ENCODE measurements at places on chromosomes 5 and 9.

- no peak for DNase-seq
These were observed 55.2 kb upstream of the TMEM252 start for GRCh38 chr9:68595868-68596267.

- no peak for DNase-seq
These were observed 2.5 kb downstream of the FAM163B start for GRCh38 chr9:133606708-133607025.

DNA sequence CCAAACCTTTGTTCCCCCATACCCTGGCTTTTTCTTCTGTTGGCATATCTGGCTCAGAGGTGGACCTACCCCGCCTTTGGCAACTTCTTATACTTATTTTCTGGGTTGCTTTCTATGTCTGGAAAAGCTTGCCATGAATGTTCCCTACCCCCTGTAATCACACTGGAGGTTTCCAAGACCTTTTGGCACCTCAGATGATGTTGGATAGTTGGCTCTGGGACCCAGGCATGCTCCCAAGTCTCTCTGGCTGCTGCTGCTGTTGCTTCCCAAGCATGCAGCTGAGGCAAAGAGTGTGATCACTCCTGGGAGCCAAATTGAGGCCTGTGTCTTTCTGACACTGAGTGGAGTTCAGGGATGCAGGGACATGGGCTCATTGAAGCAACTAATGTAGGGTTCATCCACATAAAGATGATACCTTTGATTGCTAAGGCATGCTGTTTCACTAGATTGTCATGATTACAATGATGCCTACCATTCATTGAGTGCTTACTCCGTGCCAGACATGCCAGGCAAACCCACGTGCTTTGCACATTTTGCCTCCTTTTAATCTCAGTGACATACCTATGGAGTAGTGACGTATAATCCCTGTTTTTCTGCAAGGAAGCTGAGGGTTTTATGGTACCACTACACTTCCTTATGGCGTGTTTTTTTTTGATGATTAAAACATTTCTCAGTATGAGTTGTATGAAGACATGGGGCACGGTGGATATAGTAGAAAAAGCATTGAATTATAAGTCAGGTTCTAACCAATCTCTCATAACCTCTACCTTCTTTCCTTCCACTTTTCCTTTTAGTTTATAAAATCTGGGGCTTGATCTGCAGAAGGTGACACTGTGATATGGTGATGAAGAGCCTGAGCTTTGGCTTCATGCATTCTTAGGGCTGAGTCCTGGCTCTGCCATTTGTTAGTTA lies 73.1 kb downstream of the ARHGAP26 start:
- DNase-seq = no peak

DNA sequence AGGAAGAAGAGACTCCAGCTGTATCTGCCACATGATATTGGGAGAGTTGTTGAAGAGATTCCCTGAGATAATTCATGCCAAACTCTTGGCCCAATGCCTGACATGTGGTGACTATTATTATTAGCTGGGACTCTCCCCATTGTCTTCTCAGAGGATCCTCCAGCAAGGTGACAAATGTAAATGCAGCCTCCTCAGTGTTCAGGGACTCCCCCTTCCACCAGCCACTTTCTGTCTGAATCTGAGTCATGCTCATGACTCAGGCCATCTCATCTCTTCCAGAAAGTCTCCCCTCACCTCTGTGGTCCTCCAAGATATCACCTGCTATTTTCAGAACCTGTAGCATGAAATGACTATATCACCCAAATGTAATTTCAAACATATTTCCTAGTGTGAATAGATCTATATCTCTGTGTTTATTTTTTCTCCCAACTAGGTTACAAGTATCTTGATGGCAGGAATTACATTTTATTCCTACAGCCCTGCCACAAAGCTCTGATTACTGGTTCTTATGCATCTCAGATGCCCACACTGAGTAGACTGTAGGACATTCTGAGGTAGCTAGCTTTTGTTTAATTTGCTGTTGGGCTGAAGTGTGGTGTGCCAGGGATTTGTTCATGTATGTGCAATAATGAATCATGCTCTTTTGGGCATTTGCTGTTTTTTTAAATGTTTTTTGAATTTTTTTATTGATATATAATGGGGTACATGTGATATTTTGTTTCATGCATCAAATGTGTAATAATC lies 126.6 kb upstream of the IL12B start:
- DNase-seq = peak; percentile 38

- no peak for DNase-seq
These were observed 28.2 kb downstream of the AQP7 start for GRCh38 chr9:33374190-33374589.

DNA sequence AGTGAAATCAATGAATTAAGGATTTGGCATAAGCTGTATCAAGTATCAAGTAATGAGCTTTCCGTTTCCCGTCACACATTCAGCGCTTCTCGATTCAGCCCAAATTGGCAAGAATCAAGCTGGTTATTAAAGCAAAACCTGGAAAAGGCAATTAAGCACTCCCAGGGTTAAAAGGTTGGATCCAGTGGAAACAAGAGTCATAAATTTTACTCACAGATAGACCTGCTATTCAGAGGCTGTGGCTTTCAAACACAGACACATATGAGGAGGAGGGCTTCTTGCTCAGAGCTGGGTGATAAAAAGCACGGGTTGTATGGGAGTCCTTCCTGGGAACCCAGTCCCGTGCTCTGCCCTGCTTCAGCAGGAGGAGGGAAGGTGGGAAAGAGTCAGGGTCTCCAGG lies 112.3 kb upstream of the CXCL14 start:
- no peak for DNase-seq

DNA sequence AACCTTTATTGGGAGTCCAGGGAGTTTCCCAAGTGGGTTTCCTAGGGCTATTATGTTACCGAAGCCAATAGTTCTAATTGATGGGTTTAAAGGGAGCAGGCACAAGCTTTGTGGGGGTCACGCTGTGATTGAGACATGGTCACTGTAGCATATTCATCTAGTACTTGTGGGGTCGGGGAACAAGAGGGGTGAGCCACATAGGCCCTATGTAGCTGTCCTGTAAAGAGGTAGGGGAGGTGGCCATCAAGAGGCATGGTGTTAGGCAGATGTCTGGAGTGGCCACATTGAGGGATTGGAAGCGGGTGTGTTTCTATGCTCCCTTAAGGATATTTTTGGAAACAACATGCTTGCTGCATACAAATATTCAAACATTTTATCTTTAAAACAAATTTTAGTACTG lies 50.1 kb downstream of the EXOSC2 start:
- no peak for DNase-seq

DNA sequence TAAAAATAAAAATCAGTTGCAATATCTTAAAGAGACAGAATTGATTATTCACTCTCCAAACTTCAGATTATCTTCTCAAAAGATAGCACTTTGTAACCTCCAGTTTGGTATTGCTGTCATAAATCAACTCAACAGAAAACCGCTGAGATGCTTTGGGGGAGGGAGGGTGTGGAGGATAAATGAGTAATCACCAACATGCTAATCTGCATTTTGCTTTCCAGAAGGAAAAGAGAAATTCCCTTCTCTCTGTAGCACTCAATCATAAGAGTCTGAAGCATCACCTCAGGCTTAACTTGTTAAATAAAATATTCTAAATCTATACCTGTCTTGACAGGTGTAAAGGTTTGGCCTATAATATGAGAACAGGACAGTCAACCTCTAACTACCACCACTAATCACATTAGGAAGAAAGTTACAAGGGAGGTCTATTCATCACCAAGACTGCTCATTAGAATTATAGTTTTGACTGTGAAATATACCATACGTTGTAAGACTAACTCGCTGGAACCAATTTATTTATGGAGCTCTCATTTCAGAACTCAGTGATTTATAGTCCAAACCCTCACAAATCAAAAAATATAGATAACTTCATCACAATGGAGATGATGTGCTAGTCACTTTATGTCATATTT lies 89.0 kb downstream of the PIK3R1 start:
- DNase-seq = no peak

DNA sequence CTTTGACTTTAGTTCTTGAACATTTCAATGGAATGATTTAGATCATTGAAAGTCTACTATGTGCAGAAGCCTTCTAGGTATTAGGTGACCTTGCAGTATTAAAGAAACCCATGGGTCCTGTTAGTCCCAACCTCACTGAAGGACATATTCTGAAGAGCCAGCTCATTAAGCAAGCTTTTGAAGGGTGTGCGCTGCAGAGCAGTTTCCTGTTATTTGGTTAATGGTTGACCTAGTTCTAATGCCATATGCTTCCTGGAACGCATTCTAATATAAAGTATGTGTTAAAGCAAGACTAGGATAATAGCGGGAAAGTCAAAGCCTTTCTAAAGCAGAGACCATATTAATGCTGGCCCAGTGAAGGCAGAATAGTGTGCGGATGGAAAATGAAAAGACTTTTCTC lies 20.1 kb downstream of the ZNF462 start:
- DNase-seq = no peak

- no peak for DNase-seq
These were observed 16.9 kb downstream of the ADAM19 start for GRCh38 chr5:157558681-157559080.
